Stomach (tissue), 19 donors: ENCODE measurements at places on chromosomes 6 and 20. TPM values are rescaled to one million over a fixed set of nuclear protein-coding genes. Genes with fewer than 3 reads are reported as not detected.

CDH22 gene
- not detected for total RNA-seq

KIAA0408 gene
- total RNA-seq = 0.87 TPM

MMP24 gene
- not detected for total RNA-seq

PSORS1C2 gene
- total RNA-seq = 0.73 TPM

CGAS gene
- 8.1 TPM for total RNA-seq

FANCE gene
- 8.3 TPM for total RNA-seq

OR2H2 gene
- not detected for total RNA-seq

PPP1R14C gene
- 9.8 TPM for total RNA-seq

WFDC10B gene
- not detected for total RNA-seq

PKIB gene
- total RNA-seq = 20.3 TPM

FAM162B gene
- total RNA-seq = not detected

ARG1 gene
- not detected for total RNA-seq

TMEM217 gene
- not detected for total RNA-seq

CNR1 gene
- 15.2 TPM for total RNA-seq

PPIL4 gene
- total RNA-seq = 59.7 TPM

RNF217 gene
- 10.4 TPM for total RNA-seq

FILIP1 gene
- total RNA-seq = 29.8 TPM

ATP6V1G2 gene
- total RNA-seq = 2.3 TPM

APOBEC2 gene
- not detected for total RNA-seq

SHLD1 gene
- not detected for total RNA-seq

ACSS1 gene
- 7.0 TPM for total RNA-seq

THBD gene
- total RNA-seq = 2.7 TPM

ABT1 gene
- 12.5 TPM for total RNA-seq

HLA-DQA1 gene
- not detected for total RNA-seq

FRMD1 gene
- 4.6 TPM for total RNA-seq

TOX2 gene
- total RNA-seq = 4.5 TPM

HUS1B gene
- not detected for total RNA-seq

EPB41L1 gene
- total RNA-seq = 99.2 TPM

KHDC1L gene
- total RNA-seq = not detected

SLC26A8 gene
- not detected for total RNA-seq

VARS1 gene
- total RNA-seq = 24.1 TPM

SUMO4 gene
- 4.0 TPM for total RNA-seq

HLA-DOA gene
- total RNA-seq = 0.58 TPM

TNNC2 gene
- total RNA-seq = not detected

BPIFB2 gene
- total RNA-seq = not detected

FUT9 gene
- total RNA-seq = 2.3 TPM

SLC44A4 gene
- 201 TPM for total RNA-seq

TBXT gene
- not detected for total RNA-seq

HLA-DQB2 gene
- total RNA-seq = not detected

ZNF343 gene
- 14.3 TPM for total RNA-seq

TFAP2A gene
- total RNA-seq = 0.18 TPM

TGM3 gene
- total RNA-seq = not detected

TP53INP2 gene
- total RNA-seq = 8.4 TPM

GGTLC1 gene
- not detected for total RNA-seq

SMLR1 gene
- total RNA-seq = not detected

AVP gene
- not detected for total RNA-seq

CD24 gene
- 371 TPM for total RNA-seq

PRL gene
- total RNA-seq = not detected

PRSS35 gene
- total RNA-seq = not detected

COL21A1 gene
- 7.6 TPM for total RNA-seq

RIMS1 gene
- 45.2 TPM for total RNA-seq

TRIM40 gene
- not detected for total RNA-seq

LST1 gene
- total RNA-seq = not detected

UNC5CL gene
- 84.8 TPM for total RNA-seq

CCN6 gene
- total RNA-seq = not detected

BTNL2 gene
- total RNA-seq = not detected
